Omental fat pad (tissue), 4 donors: ENCODE measurements at places on chromosomes 3 and 15.
A peak's percentile ranks its signal among the peaks of the same experiment; 100 is the strongest.

DNA sequence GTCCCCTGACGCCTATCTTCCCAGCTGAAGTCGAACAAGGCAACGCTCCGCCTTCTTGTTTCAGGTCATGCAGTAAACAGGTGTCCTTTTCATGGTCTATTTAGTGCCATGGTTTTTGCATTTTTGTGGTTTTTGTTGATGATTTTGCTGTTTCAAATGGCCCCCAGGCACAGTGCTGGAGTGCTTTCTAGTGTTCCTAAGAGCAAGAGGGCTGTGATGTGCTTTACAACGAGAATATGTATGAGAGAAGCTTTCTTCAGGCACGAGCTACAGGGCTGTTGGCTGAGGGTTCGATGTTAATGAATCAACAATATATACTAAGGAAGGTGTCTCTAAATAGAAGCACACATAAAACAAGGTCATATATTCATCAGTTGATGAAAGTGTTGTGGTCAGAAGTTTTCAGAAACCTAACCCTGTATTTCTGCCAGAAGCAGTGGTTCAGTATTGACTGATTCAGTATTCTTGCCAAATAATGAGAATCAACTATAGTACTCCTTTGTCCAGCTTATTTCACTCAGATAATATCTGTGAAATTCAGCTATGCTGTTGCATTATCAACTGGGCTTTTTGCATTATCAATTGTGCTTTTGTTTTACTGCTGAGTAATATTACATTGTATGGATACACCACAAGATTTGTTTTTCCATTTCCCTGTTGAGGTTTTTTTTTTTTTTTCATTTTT lies 18.5 kb downstream of the LIMD1 start:
- DNase-seq: no peak

- no peak for DNase-seq
These were observed 112.2 kb upstream of the SLC6A11 start for GRCh38 chr3:10703875-10704274.

- DNase-seq: no peak
These were observed 62.8 kb upstream of the DCLK3 start for GRCh38 chr3:36827133-36827532.

- no peak for DNase-seq
These were observed 324.6 kb downstream of the UACA start for GRCh38 chr15:70438776-70439175.

DNA sequence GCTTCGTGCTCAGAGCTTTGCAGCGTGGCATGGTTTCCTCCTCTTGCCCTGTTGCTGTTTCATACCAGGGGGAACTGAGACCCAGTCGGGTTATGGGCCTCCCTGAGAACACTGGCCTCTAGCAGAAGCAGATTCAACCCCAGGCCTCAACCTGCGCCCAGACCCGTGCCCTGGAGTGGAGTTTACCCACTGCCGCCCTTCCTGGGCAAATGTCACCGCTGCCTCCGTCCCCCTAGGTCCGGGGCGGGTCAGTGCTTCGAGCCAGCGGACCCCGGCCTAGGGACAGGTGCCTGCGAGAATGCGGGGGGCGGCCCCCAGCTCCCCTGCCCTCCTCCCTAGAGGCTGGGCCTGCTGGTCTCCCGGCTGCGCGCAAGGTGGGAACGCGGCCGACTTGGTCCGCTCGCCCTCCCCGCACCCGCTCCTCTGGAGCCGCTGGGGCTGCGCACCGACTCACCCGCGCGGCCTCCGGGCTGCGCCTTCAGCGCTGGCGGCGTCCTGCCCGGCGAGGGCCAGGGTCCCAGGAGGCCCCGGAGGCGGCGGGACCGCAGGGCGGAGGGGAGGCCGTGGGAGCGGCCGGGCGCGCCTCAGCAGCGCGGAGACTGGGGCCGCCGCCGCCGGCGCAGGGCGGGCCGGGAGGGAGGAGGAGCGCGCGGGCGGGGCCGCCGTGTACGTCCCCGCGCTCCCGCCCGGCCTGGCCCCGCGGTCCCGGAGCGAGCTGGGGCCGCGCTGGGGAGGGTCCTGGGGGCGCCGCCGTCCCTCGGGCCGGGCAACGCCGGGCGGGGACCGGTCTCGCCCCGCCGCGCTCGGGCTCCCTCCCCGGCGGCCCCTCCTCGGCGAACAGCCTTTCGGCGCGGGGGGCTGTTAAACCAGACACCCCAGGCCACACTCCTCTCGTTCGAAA lies at the start of gene PIGZ:
PIGZ (minus strand) TSS at position 601 of the 901 bp plus-strand sequence. CDS start 16,802 bp downstream, outside the sequence.
- DNase-seq: no peak

DNA sequence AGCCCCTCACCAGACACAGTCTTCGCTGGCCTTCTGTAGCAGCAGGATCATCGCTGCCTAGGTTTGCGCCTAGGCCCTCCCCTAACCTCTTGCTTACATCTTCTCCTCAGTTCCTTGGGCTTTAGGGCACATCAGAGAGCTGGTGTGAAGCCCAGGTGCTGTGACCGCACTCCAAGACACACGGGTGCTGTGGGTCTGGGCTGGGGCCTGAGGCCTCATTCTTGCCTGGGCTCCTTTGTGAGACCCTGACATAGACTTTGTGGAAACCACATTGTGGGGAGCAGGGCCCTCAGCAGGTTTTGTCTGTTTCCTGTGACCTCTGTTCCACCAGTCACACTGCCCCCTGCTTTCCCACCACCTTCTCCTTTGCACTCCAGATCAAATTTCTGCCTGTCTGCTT lies 8.0 kb downstream of the AMIGO3 start:
- no peak for DNase-seq

DNA sequence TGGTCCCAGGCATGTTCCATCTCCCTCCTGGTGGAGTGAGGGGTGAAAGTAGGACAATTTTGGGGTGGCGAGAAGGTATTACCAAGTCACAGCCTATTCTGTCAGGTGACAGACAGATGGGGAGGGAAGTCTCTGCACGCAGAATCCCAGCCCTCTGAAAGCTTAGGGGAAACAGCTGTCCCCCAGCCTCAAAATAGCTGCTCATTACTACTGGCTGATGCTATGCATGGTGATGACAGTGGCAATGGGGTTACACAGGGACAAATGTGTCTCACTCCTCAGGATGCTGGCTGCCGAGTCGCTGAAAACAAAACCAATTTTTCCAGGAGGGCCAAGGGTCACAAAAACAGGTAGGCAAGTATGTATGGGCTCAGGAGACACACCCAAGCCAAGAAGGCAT lies 68.8 kb upstream of the OXTR start:
- no peak for DNase-seq

DNA sequence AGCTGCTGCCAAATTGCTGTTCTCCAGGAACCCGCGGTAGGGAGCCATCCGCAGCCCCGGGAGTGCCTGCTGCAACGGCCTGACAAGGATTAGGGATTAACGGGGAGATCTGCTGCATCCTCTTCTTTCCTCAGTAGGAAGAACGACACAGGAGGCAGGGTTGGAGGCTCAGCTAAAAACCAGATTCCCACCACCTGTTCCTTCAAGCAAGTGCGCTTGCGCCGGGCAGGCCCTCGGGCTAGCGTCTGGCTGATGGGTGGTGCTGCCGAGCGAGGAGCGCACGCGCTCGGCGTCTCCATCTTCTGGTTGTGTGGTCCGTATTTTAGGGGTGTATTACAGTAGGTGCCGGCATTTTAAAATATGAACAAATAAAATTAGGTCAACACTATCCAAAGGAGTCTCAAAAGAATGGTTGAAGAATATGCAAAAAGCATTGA lies 25.4 kb upstream of the SLC25A26 start:
- no peak for DNase-seq

DNA sequence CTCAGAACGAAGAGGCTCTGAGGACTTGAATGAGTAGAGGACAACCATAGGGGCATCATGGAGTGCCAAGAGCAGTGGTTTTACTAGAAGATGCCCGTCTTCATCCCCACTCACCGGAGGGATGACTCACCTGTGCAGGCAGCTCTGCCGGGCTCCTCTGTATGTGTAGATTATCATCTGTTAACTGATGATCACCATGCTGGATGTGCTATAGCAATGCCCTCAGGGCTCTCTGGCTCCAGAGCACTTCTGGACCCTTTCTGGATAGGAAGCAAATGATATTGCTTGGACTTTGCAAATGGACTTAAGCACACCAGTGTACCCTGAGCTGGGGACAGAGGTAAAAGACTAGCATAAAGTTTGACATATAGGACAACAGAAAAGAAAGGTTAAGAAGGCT lies 10.2 kb upstream of the TGFBR2 start:
- no peak for DNase-seq

DNA sequence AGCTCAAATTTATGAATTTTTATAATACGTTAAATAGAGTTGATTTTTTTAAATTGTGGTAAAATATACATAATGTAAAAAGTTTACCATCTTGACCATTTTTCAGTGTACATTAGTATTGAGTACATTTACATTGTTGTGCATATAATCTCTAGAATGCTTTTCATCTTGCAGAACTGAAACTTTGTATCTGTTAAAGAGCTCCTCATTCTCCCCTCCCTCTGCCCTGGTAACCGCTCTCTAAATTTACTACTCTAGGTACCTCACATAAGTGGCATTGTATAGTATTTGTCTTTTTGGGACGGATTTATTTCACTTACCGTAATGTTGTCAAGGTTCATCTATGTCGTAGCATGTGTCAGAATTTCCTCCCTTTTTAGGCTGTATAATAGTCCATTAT lies 13.6 kb downstream of the TBC1D23 start:
- DNase-seq: no peak

GRCh38 chr3:61605589-61606175 lies 44.3 kb downstream of the PTPRG start:
- DNase-seq: no peak

GRCh38 chr3:195907934-195908693 lies at the start of gene TNK2:
TNK2 (minus strand) TSS chr3:195908551; CDS start chr3:195888588, 19,963 bp downstream.
- no peak for DNase-seq

DNA sequence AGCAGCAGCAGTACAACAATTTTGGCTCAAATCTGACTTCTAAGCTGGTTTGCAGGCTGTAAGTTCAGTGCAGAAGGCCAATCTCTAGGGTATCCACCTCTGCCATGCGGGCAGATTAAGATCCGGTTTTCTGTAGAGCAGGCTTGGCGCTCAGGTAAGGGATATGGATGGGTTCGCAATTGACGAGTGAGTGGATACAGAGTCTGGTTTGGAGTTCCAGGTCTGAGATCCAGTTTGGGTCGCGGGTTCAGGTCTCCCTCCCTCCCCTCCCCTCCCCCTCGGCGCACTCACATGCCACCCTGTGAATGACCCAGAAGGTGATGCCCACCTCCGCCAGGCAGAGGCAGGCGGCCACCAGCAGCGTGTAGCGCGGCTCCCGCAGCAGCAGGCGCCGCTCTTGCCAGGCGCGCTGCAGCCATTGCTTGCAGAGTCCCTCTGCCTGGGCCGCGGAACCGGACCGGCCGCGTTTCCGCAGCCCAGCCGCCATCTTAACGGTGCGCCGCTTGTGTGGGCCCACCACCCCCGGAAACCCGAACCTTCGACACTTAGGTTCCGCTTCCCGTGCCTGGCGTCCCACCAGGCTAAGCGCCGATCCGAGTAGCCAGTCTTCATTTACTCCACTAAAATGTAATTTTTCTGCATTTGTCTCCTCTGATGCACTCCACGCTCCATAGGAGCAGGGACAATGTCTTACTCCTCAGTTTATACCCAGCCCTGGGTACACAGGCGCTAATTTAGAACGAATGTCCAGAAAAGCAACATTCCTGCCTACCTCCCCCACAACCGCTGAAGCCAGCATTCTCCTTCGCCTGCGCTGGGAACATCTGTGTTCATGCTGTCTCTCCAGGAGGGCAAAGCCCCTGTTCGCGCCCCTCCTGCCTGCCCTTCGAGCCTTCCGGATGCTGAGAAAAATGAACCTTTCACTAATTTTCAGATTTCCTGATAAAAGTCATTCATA lies at the start of gene ALG3:
ALG3 (minus strand) TSS at position 509 of the 958 bp plus-strand sequence; CDS start at position 487, 22 bp downstream.
- DNase-seq: peak; percentile 50

DNA sequence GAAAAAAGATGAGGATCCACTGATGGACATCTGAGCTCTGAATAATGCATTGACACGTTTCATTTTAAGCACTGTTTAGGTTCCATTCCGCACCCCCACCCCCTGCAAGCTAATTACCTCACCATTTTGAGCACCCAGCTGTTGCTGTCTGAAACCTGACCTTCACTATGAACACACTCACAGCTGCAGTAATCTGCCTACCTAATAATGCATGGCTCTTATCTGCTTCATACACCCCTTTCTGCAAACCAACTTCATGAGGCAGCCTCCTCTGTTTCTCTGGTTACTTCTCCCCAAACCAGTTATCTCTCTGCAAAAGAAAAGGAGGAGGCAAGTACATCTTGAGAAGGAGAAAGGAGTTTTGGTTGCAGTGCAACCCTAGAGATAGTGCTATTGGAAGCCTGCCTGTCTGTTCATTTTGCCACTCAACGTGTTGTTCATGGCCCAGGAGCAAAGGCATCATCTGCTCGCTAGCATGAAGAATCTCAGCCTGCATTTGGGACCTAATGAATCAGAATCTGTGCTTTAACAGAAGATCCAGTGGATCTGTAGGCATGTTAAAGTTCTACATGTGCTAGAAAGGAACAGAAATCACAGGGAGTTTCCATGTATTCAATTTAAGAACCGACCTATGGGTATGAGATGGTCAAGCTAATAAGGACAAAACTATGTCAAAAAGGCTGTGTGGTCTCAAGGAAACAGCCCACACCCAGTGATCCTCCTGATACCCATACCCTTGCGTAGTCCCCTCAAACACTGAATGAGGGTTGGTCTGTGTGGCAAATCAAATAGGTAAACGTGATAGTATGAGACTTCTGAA lies 87.2 kb downstream of the MB21D2 start:
- DNase-seq: no peak

GRCh38 chr3:146195605-146196004 lies 34.6 kb upstream of the PLOD2 start:
- DNase-seq: no peak

- no peak for DNase-seq
These were observed 458 bp downstream of the MCF2L2 start for GRCh38 chr3:183427876-183428446.

GRCh38 chr3:23611737-23612295 lies 193.9 kb upstream of the UBE2E1 start:
- DNase-seq: no peak

DNA sequence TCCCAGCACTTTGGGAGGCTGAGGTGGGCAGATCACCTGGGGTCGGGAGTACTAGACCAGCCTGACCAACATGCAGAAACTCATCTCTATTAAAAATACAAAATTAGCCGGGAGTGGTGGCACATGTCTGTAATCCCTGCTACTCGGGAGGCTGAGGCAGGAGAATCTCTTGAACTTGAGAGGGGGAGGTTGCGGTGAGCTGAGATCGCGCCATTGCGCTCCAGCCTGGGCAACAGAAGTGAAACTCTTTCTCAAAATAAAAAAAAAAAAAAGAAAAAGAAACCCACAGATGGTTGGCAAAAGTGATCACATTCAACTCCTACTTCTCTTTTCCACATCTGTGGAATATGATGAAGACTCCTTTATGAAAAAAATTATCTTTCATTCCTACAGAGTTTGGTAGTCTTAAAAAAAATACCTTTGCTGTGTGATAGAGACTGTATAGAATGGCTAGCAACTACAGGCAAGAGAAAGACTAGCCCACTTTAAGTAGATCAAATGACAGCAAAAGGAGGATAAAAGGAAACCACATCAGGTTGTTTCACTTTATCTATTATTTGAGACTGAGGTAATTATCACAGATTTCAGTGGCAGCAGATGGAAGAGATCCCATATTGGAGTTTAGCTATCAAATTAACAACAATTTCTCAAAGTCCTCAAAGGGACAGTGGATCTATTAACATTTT lies 172.9 kb upstream of the TSPAN3 start:
- no peak for DNase-seq

GRCh38 chr3:196163666-196164493 lies 47.3 kb downstream of the ZDHHC19 start:
- DNase-seq: no peak

- DNase-seq: no peak
These were observed 2.0 kb downstream of the ARID3B start for GRCh38 chr15:74543043-74543422.

- no peak for DNase-seq
These were observed 71.1 kb downstream of the LRRFIP2 start for GRCh38 chr3:37103103-37103808.
